CD4-positive, alpha-beta T cell treated with Interleukin-6 at 100 ng/mL for 8 hours (primary cell): ENCODE measurements at places on chromosomes 1 and 21.

GRCh38 chr1:227951624-227952373, 4.1 kb upstream of the WNT9A start:
- DNase-seq: no peak

DNA sequence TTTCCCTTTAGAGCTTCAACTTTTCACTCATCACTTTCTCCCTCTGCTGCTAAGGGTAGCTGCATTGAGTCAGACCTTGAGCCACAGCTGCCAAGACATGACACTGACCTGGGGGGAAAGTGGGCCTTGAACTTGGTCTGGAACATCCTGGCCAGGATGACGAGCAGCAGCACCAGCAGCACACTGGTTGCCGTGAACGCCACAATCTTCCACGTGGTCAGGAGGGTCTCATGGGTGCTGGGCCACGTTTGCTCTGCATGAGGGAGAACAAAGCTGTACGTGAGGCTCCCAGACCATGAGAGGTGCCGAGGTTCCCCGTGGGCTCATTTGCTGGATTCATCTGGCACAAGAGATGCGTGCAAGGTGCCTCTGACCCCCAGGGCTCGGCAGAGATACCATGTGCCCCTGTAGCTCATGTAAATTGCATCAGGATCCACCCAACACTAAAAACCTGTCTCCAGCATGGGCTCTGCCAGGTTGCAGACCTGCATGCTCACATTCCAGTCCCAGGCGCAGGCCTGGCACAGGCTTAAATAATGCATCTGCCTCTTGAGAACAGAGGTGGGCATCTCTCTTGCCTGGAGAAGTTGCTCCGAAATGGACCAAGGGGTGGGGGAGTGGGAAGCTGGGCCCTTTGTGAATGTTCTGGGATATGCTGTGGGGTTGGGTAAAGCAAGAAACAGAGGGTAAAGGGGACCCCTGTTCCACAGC, 84.6 kb upstream of the TLR5 start:
- DNase-seq: no peak

DNA sequence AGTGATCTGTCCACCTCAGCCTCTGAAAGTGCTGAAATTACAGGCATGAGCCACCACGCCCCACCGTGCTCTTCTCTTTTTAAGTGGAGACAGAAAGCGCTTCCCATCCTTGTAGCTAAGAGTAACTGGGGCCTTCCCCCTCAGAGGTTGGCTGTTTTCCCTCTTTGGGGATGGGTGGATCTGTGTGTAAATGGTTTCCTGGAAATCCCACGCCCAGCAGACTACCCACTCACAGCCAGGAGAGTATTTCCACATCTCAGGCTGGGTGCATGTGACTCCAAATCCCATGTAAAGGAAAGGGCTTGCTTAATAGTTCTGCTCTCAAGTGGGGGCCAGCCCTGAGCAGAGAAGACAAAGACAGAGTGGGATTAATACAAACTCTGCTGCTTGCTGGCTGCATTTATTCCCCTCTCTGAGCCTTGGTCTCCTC, 19.6 kb upstream of the TCEA3 start:
- no peak for DNase-seq

DNA sequence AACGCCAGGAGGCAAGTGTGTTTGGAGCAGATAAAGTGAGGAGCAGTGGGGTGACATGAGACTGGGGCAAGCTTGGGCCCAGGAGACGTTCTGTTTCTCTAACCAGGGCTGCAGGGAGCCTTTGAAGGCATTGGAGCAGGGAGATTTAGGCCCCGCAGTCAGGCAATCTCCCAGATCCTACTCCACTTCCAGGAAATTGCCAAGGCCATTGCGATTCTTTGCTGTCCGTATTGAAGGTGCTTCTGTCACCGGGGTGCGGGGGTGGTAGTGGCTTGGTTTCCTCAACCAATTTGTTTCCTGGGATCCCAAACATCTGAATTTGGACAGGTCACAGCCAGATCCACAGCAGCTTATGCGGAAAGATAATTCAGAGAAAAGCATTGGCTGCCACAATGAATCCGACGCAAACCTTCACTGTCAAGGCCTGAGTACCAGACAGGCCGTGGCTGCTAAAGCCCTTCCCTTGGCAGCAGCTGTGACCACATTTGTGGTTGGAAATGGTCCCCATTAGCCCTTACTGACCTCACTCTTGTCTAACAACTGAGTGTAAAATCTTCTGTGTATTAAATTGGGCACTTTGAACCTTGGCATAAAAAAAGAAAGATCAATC, 385.6 kb downstream of the PTPRU start:
- no peak for DNase-seq

DNA sequence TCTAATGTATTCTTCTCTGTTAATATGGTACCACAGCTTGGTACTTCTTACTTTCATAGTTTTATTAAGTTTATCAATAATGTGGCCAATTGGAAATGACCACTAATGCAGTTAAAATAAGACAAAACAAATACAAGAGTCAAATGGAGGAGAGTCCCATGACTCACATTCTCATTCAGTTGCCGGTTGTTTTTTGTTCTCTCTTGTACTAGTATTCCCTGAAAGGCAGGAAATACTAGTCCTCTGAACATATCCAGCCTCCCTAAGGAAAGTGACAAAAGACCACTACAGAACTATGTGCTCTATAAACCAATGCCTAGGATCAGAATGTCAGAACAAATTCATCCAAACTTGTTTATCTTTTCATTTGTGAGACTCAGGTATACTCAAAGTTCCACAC, 165.2 kb upstream of the SAMSN1 start:
- DNase-seq: no peak

DNA sequence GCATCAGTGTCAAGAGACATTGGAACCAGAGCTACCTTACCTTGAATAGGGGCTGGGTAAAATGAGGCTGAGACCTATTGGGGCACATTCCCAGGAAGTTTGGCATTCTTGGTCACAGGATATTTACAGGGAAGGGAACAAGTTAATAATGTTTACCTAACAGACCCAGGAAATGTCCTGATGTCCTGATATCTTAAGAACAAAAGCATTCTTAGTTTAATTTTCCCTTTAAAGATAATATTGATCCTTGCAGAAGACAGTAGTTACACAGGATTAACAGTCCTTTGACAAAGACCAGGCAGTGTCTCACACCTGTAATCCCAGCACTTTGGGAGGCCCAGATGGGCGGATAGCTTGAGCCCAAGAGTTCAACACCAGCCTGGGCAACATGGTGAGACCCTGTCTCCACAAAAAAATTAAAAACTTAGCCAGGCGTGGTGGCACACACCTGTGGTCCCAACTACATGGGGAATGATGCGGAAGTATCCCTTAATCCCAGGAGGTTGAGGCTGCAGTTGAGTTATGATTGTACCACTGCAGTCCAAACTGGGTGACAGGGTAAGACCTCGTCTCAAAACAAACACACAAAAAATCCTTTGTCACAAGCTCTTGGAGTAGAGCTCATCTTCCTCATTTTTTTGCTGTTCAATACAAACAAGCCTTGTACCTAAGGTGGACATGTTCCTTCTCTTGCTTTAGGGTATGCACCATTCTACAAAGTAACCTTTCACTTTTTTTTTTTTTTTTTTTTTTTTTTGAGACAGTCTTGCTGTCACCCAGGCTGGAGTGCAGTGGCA, 1.3 kb upstream of the TOMM20 start:
- no peak for DNase-seq

DNA sequence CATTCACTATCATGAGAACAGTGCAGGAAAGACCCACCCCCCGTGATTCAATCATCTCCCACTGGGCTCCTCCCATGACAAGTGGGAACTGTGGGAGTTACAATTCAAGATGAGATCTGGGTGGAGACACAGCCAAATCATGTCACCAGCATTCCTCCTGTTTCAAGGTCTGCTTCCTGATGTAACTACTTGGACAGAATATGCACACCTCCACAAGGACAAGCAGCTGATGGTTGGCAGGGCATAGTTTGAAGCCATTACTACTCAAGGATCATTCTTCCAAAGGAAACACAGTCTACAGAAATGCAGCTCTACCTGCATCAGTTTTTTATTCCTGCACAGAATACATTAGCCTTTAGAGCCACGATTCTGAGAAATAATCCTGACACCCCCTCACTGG, 28.5 kb upstream of the RNF2 start:
- no peak for DNase-seq

DNA sequence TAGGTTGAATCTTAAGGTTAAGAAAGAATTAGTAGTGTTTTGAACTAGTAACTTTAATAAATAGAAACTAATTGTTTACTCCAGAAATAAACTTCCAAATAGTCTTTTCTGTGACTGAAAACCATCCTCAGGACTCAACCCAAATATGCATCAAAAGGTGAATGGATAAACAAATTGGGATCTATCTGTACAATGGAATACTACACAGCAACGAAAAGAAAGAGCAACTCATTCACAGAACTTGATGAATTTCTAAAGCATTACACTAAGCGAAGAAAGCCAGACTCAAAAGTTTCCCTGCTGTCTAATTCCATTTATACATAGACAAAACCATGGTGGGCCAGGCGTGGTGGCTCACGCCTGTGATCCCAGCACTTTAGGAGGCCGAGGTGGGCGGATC, 25.0 kb downstream of the HEYL start:
- no peak for DNase-seq

DNA sequence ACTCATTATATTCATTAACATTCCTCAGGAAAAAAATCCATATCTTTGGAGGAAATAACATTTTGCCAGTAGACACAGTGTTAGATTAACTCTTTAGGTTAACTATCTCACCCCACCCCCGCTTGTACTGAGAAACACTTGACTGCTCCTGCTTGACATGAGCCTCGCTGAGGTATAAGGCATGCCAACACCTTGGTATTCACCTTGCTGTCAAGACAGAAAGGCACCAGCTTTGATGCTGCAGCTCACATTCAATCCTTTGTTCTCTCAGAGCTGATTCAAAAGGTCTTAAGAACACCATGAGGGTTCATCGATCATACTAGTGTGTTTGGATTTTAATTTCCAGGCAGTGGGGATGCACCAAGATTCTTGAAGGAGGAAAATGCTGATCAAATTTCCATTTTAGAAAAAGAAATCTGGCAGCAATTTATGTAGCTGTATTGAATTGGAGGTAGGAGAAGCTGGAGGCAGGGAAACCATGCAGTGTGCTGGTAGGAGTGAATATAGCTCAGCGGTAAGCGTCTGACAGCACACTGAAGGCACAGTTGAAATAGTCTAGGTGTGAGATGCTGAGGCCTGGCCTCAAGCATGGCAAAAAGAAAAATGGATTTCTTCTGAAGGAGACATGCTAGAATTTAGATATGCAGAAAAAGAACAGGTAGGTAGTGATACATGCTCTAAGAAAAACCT, 108.0 kb upstream of the ST6GALNAC5 start:
- DNase-seq: no peak

DNA sequence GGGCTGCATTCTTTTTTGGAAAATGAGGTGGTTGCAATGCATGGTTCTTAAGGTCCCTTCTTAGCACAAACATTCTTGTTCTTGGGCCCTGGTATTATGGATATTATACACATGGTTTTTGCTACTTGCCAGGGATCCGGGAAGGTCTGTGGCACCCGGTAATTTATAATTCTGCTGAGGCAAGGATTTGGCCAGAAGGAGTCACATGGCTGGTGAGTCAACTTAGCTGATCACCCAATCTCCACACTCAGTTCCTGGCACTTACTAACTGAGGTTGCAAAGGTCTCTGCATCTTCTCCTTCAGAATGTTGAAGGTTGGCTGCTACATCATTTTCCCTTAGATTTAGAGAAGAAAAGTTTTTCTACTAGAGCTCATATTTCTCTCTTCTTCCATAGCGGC, 112.5 kb downstream of the ROR1 start:
- DNase-seq: no peak

GRCh38 chr1:41381692-41382479, 20.7 kb downstream of the FOXO6 start:
- no peak for DNase-seq

GRCh38 chr1:54950006-54950368, 30.4 kb upstream of the TMEM61 start:
- no peak for DNase-seq

DNA sequence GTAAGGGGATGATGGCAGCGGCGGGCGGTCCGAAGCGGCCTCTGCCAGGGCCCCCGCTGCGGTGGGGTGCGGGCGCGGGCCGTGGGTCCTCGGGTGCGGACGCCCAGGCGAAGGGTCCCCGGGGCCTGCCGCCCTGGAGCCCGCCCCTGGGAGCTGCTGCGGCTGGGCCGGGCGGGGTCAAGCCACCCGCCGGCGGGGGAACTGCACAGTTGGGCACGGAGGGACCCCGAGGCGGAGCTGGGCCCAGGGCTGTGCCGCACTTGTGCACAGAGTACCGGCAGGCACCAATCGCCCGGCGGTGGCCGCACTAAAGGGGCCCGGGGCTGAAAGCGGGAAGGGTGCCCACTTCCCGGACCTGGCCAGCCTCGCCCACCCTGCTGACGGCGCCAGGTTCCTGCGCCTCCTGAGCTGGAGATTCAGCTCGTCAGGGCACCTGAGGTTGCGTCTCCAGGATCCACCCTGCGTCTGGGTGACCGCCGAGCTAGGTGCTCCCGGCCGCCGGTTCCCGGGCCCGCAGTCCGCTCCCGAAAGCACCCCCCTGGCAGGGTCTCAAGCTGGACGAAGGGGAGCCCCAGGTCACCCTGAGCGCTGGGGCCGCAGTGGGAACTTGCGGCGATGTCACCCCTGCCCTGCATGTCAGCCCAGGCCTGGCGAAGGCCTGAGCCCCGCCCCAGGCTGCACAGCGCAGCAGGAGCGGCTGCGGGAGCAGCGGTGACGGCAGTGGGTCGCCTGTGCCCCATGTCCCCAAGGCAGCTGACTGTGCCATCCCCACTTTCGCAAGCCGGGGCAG, 56.7 kb upstream of the ETV3 start:
- DNase-seq: no peak

GRCh38 chr1:162861101-162861500, at the start of gene CCDC190:
Gene CCDC190 (minus strand): TSS chr1:162861175. CDS start chr1:162859646, 1,529 bp downstream.
- DNase-seq: no peak

GRCh38 chr1:7207875-7208646, 422.8 kb downstream of the CAMTA1 start:
- DNase-seq: no peak

DNA sequence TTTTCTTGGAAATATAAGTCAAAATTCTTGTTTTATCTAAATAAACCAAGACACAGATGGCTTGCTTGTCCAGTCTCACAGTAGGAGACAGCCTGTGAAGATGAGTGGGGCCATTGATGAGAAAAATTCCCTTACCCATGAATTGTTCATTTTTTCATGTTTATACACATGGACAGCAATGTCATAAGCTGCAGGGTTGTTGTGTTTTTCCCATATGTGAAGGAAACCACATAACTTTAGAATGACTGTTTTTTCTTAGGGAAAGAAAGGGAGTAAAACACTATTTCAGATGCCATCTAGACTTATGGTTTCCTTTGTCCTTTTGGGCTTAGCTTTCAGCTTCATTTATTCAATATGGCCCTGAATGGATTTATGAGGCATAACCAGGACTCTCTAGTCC, 622.5 kb upstream of the NR5A2 start:
- DNase-seq: no peak

DNA sequence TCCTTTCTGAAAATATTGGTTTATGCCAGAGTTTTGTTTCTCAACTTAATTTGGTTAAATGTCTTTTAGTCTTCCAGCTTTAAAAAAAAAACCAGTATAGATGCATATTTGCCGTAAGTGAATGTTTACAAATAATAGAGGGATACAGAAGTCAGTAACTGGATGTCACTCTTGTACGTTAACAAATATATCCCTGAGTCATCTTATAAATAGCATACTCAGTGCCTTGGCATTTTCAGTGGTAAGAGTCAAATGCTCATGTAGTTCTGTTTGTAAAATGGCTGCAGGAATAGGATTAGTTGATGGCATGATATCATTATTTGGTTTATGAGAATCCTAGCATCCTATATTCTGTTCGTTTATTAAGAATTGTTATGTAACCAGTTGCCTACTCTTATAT, 55.4 kb downstream of the SPEN start:
- no peak for DNase-seq

GRCh38 chr1:228849011-228849541, 113.8 kb downstream of the RHOU start:
- DNase-seq: no peak
